ENCODE measurements at places on chromosomes 7 and 10.
A peak's percentile ranks its signal among the peaks of the same experiment; 100 is the strongest.

DNA sequence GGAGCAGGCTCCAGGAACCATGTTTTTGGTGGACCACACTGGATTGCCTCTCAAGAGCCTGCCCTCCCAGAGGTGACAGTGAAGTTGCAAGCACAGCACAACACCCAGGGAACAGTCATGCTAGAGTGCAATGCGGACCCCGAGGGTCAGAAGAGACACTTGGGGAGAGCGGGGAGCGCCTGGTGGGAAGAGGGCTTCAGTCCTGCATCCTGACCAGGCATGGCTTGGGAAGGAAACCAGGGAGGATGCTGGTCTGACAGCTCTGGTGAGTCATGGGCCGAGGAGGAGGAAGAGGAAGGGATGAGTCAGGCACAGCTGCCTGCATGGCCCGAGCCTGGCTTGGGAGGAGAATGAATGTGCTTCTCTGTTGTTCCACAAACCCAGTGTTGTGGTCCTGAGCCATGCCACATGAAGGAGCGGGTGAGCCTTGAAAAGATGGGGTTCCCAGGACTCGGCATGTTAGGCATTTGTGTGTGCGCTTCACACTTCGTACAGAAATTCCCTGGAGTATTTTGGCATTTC is 29.5 kb upstream of the ANKRD2 start:
- no peak overlapping the region for H3K27ac ChIP-seq

DNA sequence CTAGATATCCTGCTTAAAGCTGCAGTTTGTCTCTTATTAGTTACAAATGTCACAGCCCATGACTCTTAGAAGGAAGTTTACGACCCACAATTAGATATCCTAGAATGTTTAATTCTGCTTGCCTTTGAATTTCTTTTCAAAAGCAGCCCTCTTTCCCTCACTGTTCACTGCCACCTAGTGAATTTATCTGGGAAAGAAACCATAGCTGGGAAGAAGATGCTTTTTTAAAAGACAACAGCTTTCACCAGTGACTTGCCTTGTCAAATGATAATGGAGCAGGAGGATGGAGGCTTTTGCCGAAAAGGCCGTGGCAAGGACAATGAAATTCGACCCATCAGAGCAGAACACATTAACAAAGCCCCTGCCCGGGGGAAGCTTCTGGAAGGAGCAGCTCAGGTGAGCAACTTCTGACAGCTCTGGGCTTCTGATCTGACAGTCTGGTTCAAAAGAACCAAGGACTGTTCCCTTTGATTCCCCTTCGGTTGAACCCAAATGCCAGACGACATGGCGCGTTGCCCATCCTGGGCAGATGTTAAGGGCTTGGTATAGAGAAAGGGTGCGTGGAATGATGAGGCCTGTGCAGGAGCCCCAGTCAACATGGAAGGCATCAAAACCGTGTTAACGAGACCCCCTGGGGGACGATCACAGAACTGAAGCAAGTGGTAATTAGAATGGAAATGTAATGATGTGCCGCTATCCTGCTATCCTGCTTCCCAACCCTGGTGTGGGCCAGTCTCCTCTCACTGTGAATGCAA is 236.8 kb downstream of the FRMD4A start:
- H3K27ac ChIP-seq, result no peak overlapping the region
- DNase-seq, result peak; percentile 3
- H3K4me3 ChIP-seq, result no peak overlapping the region
- H3K36me3 ChIP-seq, result no peaks in the 10 kb centered on the region

- no peak for DNase-seq
- no peaks in the 10 kb centered on the region for H3K36me3 ChIP-seq
- H3K27ac ChIP-seq, result no peak overlapping the region
- no peak overlapping the region for H3K4me3 ChIP-seq
Measured at GRCh38 chr7:157564517-157565177, 227.8 kb downstream of the DNAJB6 start.

GRCh38 chr7:77222065-77222464 is 22.4 kb upstream of the FGL2 start:
- no peaks in the 10 kb centered on the region for H3K36me3 ChIP-seq
- no peak for DNase-seq
- H3K27me3 ChIP-seq, result no peaks in the 10 kb centered on the region
- H3K27ac ChIP-seq, result no peak overlapping the region

GRCh38 chr10:26543567-26544306 is 105.6 kb downstream of the APBB1IP start:
- H3K27ac ChIP-seq, result no peak overlapping the region
- H3K36me3 ChIP-seq, result peaks cover 16% of the 10 kb centered on the region
- H3K4me3 ChIP-seq, result no peak overlapping the region
- H3K4me1 ChIP-seq, result no peaks in the 10 kb centered on the region
- no peaks in the 10 kb centered on the region for H3K27me3 ChIP-seq

GRCh38 chr7:111873326-111873646 is 311.0 kb upstream of the IMMP2L start:
- no peak overlapping the region for H3K27ac ChIP-seq
- H3K36me3 ChIP-seq, result no peaks in the 10 kb centered on the region
- DNase-seq, result no peak
- no peaks in the 10 kb centered on the region for H3K27me3 ChIP-seq
- H3K4me3 ChIP-seq, result no peak overlapping the region

GRCh38 chr7:37083311-37084096 is 359.2 kb upstream of the AOAH start:
- H3K36me3 ChIP-seq, result no peaks in the 10 kb centered on the region
- no peak overlapping the region for H3K27ac ChIP-seq
- no peaks in the 10 kb centered on the region for H3K27me3 ChIP-seq
- no peak overlapping the region for H3K4me3 ChIP-seq

DNA sequence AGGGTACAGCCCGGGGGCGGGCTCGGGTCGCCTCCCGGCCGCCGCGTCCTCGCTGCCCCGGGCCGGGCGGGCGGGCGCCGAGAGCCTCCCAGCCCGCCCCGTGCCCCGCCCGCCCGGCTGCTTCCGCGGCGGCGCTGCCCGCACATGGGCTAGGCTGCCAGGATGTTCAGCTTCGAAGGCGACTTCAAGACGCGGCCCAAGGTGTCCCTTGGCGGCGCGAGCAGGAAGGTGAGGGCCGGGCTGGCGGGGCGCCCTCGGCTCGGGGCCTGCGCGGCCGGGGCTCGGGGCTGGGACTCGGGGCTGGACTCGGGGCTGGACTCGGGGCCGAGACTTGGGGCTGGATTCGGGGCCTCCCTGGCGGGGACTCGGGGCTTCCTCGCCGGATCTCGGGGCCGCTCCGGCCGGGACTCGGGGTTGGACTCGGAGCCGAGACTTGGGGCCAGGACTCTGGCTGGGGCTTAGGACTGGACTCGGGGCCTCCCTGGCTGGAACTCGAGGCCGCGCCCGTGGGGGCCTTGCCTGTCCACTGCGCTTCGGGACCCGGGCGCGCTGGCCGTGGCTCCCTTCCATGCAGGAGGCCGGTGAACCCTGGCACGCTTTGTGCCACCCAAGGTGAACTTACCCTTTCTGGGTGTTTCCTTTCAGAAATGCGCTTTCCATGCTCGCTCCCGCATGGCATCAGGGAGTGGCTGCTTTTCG is 534 bp downstream of the UBE3C start:
- H3K36me3 ChIP-seq, result peaks cover 15% of the 10 kb centered on the region
- no peaks in the 10 kb centered on the region for H3K27me3 ChIP-seq
- H3K4me1 ChIP-seq, result peaks cover 47% of the 10 kb centered on the region

DNA sequence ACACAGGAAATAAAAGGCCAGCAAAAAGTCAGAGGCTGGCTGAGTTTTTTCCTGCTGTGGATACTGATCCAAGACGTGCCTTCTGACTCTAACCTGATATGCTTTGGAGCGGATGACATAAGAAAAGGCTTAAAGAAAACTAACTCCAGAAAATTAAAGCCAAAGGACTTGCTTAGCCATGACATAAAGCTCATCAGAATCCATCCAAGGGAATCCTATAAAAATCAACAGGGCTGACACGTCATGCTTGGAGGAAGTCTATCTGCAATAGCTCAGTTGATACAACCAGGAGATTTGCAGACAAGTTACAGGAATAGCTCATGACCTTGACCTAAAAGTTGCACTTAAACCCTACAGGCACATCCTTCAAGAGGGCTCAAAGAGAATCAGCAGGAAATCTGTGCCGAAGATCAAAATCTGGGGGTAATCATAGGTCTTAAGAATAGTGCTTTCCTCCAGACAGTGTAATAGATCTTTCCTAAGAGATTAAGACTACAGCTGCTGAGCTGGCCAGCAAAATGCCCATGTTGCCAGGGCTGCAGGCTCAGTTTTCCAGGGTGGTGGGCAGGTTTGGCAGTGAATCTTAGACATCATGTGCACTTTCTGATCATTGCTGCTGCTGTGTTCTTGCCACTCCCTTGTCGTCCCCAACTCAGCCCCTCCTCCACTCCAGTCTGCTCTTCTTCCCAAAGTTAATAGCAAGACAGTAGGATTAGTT is 111.5 kb upstream of the SVIL start:
- H3K27me3 ChIP-seq, result no peaks in the 10 kb centered on the region
- H3K27ac ChIP-seq, result no peak overlapping the region
- H3K4me3 ChIP-seq, result no peak overlapping the region
- no peak for DNase-seq
- H3K4me1 ChIP-seq, result no peaks in the 10 kb centered on the region

Measured in CD8-positive, alpha-beta memory T cell (primary cell).